ENCODE measurements at places on chromosomes 5 and 9.

DNA sequence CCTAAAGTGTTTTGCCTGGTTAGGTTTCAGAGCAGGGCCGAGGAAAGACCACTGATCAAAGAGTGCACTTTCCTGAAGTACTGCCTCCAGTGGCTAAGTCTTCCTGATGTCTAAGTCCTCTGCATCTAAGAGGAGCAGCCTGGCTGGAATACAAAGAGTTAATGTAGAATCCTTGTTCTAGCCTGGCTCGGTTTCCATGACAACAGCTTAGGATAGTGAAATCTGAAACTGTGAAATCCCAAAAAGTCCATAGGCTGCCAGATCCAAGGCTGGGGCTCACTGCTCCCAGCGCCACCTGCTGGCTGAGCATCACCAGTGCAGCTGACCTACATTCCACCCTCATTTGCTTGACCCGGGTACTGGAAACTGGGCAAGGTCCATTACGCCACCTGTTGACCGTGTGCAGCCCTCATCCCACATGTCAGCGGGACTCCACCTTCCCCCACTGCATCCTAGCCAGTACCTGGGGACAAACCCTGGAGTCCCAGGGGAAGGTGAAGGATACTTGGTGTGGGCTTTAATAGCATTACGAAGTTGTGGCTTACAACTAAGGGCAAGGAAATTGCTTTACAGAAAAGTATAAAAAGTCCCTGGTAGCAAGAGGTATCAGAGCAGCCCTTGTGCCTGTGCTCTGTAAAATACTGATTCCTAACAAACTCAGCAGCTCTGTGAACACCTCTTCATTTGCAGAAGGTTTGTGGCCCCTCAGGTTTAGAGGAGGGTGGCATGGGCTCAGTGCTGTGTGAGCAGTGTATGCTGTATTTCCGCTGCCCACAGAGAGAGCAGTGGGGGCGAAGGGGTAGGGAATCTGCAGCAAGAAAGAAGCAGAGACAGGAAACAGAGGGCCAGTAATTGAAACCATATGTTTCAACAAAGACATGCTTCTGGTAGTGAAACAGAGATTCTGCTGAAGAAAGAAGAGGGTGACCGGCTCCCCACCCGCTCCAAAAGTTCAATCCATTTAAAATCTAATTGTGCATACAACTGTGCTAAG lies 36.0 kb downstream of the PCDHGC5 start:
- H3K27me3 ChIP-seq, result no peaks in the 10 kb centered on the region
- peaks cover 56% of the 10 kb centered on the region for H3K4me1 ChIP-seq
- H3K4me3 ChIP-seq, result no peak overlapping the region
- H3K36me3 ChIP-seq, result no peaks in the 10 kb centered on the region

- H3K36me3 ChIP-seq, result no peaks in the 10 kb centered on the region
- no peaks in the 10 kb centered on the region for H3K27me3 ChIP-seq
- H3K4me1 ChIP-seq, result no peaks in the 10 kb centered on the region
Observed at GRCh38 chr9:9552665-9553064, 1060.1 kb downstream of the PTPRD start.

- H3K4me1 ChIP-seq, result no peaks in the 10 kb centered on the region
- DNase-seq, result no peak
- H3K4me3 ChIP-seq, result no peak overlapping the region
- no peaks in the 10 kb centered on the region for H3K27me3 ChIP-seq
- no peaks in the 10 kb centered on the region for H3K36me3 ChIP-seq
Observed at GRCh38 chr5:9877488-9877887, 247.3 kb upstream of the TAS2R1 start.

DNA sequence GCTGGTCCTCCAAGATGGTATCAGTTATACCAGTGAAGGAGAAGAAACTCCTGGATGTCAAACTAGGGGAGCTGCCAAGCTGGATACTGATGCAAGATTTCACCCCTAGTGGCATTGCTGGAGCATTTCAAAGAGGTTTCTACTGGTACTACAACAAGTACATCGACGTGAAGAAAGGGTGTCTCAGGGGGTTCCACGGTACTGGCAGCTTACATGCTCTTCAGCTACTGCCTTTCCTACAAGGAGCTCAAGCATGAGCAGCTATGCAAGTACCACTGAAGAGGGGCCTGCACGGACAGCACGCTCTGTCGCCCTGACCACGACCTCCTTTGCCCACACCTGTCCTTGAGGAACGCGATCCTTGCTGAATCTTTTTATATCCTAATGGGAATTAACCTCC lies 19.5 kb downstream of the ACTL7B start:
- H3K36me3 ChIP-seq, result no peaks in the 10 kb centered on the region
- H3K4me3 ChIP-seq, result no peak overlapping the region
- no peaks in the 10 kb centered on the region for H3K4me1 ChIP-seq
- H3K27ac ChIP-seq, result no peak overlapping the region
- DNase-seq, result no peak

- no peak overlapping the region for H3K4me3 ChIP-seq
- H3K27ac ChIP-seq, result no peak overlapping the region
- H3K36me3 ChIP-seq, result no peaks in the 10 kb centered on the region
- H3K4me1 ChIP-seq, result no peaks in the 10 kb centered on the region
- H3K27me3 ChIP-seq, result no peaks in the 10 kb centered on the region
Observed at GRCh38 chr9:37149666-37150308, 29.4 kb downstream of the ZCCHC7 start.

DNA sequence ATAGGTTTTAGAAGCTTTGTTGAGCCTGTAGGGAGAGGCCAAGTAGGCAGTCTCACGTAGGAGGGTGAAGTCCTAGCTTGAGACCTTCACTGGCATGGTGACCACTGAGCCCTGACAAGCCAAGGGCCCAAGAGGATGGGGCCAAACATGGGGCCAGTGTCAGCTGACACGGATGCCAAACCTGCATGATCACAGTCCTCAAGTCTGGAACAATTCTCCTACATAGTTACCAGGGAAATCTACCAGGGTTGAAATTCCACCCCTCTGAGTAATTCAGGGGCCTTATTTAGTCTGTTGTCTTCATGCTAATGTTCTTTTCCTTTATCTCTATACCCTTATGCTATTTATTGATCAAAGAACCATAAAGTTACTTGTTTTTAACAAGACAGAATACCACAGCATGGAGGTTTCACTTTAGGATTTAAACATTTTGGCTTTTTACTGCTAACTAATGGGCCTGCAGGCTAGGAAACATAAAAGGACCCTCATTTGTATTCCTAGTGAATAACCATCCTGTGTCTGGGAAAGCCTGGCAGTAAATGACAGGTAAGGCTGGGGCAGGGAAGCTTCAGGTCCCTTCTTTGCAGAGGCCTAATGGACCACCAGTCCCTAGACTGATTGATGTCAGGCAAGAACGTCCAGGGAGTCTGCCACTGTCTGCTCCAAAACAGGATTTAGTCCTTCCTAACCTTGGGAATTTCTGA lies 140.8 kb downstream of the FGF1 start:
- H3K27me3 ChIP-seq, result no peaks in the 10 kb centered on the region
- no peaks in the 10 kb centered on the region for H3K36me3 ChIP-seq
- H3K4me1 ChIP-seq, result no peaks in the 10 kb centered on the region
- H3K4me3 ChIP-seq, result no peak overlapping the region
- H3K27ac ChIP-seq, result peak overlapping the region; percentile 1

DNA sequence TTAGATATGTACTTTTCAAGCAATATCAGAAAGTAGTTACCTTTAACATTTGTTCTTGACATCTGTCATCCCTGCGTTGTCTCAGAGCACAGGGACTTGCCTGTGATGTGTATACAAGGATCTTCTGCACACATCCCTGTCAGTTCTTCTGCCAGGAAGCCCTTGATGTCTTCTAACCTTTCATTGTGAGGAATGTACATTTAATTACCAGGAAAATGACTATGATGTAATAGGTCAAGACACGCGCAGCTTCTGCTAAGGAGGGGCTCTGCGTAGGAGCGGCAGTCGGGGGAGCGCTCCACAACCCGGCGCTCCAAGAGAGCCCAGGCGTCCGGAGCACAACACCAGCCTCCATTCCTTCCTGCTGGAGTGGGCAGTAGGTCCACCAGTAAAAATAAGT lies 119.7 kb downstream of the IRX2 start:
- H3K27ac ChIP-seq, result no peak overlapping the region
- H3K4me3 ChIP-seq, result no peak overlapping the region
- no peaks in the 10 kb centered on the region for H3K36me3 ChIP-seq
- no peaks in the 10 kb centered on the region for H3K4me1 ChIP-seq

DNA sequence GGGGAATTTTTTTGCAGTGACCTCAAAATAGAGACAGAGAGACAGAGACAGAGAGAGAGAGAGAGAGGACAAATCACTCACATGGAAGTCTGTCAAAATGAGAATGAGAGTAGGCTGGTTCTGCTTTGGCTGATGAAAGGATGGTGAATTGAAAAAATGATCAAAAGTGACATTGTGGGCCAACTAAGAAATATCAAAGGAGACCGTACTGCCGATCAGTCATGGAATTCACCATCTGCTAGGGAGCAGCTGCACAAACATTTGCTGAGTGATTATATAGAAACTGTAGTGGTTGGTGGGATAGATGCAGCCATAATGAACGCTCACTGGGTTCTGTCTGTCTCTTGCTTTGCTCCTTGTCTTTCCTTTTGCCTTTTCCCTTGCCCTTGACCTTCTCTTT lies 476.6 kb upstream of the SGCD start:
- no peak for DNase-seq
- H3K4me3 ChIP-seq, result no peak overlapping the region
- no peaks in the 10 kb centered on the region for H3K4me1 ChIP-seq
- H3K27me3 ChIP-seq, result no peaks in the 10 kb centered on the region

- peak; percentile 41 for DNase-seq
- peak overlapping the region; percentile 78 for H3K27ac ChIP-seq
- no peak overlapping the region for H3K4me3 ChIP-seq
- no peaks in the 10 kb centered on the region for H3K36me3 ChIP-seq
Observed at GRCh38 chr9:752201-752600, 89.3 kb upstream of the DMRT1 start.

DNA sequence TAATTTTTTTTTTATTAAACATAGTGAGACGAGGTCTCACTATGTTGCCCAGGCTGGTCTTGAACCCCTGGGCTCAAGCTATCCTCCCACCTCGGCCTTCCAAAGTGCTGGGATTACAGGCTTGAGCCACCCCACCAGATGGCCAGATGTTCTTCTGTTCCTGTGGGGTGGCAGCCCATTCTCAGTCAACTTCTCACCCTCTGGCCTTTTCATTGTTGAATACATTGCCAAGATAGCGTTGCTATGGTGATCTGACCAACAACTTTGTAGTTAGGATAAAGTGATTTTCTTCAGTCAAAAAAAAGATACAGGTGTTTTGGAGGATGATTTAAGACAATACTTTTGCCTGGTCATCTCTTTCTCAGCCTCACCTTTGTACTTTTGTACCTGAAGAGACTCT lies 109.1 kb downstream of the EGFLAM start:
- no peaks in the 10 kb centered on the region for H3K27me3 ChIP-seq
- no peaks in the 10 kb centered on the region for H3K36me3 ChIP-seq
- H3K4me1 ChIP-seq, result peaks cover 3% of the 10 kb centered on the region
- DNase-seq, result no peak
- H3K27ac ChIP-seq, result no peak overlapping the region

- H3K4me3 ChIP-seq, result no peak overlapping the region
- no peak for DNase-seq
- no peaks in the 10 kb centered on the region for H3K36me3 ChIP-seq
- H3K27ac ChIP-seq, result no peak overlapping the region
Observed at GRCh38 chr5:109028608-109029299, 281.1 kb downstream of the FER start.

DNA sequence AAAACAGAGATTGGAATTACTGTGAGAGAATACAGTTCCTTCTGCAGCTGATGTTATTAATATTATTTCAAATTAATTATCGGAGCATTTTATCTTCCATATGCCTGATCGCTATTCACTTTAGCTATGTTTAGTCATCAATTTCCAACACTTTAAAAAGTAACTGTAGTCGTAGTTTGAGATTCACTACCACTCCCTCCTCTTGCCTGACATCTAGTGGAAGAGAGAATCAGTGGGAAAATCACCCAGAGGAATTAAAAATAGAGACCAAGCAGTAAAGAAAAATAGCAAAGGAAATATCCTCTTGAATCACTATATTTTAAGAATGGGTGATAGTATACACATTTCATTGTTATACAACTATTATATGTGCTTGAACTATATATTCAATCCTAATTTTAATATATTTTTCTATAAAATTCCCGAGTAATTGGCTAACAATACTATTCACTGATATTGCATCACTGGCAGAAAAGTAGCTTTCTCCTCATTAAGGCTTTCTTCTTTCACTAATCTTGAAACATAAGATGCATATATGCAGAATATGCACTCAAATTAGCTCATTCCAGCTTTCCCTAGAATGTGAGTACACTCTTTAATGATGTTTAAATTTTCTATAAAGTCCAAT lies 708.7 kb downstream of the CDH9 start:
- H3K36me3 ChIP-seq, result no peaks in the 10 kb centered on the region
- no peak overlapping the region for H3K4me3 ChIP-seq
- H3K4me1 ChIP-seq, result no peaks in the 10 kb centered on the region
- H3K27me3 ChIP-seq, result no peaks in the 10 kb centered on the region
- H3K27ac ChIP-seq, result no peak overlapping the region
- peak; percentile 25 for DNase-seq

- peak overlapping the region; percentile 54 for H3K27ac ChIP-seq
- peak; percentile 78 for DNase-seq
- no peaks in the 10 kb centered on the region for H3K27me3 ChIP-seq
- H3K36me3 ChIP-seq, result no peaks in the 10 kb centered on the region
- H3K4me1 ChIP-seq, result peaks cover 4% of the 10 kb centered on the region
- H3K4me3 ChIP-seq, result no peak overlapping the region
Observed at GRCh38 chr9:129910628-129911567, 75.6 kb downstream of the USP20 start.

GRCh38 chr5:171736976-171737891 lies 48.4 kb upstream of the SMIM23 start:
- H3K27ac ChIP-seq, result no peak overlapping the region
- H3K4me1 ChIP-seq, result no peaks in the 10 kb centered on the region
- H3K36me3 ChIP-seq, result no peaks in the 10 kb centered on the region
- no peak for DNase-seq
- H3K4me3 ChIP-seq, result no peak overlapping the region
- H3K27me3 ChIP-seq, result no peaks in the 10 kb centered on the region

- H3K36me3 ChIP-seq, result no peaks in the 10 kb centered on the region
- no peak for DNase-seq
- no peak overlapping the region for H3K27ac ChIP-seq
- peaks cover 14% of the 10 kb centered on the region for H3K4me1 ChIP-seq
- H3K4me3 ChIP-seq, result no peak overlapping the region
Observed at GRCh38 chr5:74402553-74402952, 238.0 kb downstream of the ENC1 start.

- peak overlapping the region; percentile 78 for H3K27ac ChIP-seq
- DNase-seq, result peak; percentile 51
- H3K36me3 ChIP-seq, result no peaks in the 10 kb centered on the region
- H3K4me3 ChIP-seq, result no peak overlapping the region
Observed at GRCh38 chr9:87570000-87570908, 72.6 kb downstream of the DAPK1 start.

Data from hepatocyte (in vitro differentiated cells).